ENCODE measurements at places on chromosomes 3 and 15.

- DNase-seq = no peak
These were observed 18.7 kb upstream of the KIF23 start for GRCh38 chr15:69395460-69395859.

DNA sequence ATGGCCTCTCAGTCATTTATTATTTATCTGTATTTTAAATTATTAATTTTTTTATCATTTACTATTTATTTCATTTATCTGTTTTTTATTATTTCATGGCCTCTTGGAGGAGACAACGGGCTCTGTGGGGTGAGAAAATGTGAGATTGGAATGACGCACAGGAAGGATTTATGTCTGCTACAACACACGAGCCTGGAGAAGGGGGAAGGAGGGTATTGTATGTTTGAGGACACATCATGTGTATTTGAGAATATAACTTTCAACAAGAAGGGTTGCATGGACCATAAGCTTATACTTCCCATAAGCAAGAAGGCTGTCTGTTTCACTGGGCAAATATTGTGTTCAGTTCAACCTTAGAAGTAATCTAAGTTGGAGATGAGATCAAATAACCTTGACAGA is 31.7 kb downstream of the LSM3 start:
- DNase-seq = no peak

GRCh38 chr3:77514766-77515165 is 474.9 kb downstream of the ROBO2 start:
- DNase-seq = no peak

- DNase-seq = no peak
These were observed 30.5 kb downstream of the ITGB5 start for GRCh38 chr3:124856677-124857076.
